ACHN (cell line): ENCODE measurements at places on chromosomes 4 and X.

GRCh38 chrX:133928365-133928764 lies 57.0 kb downstream of the GPC3 start:
- no peak for DNase-seq

- no peak for DNase-seq
Measured at GRCh38 chr4:154329939-154330338, 161.7 kb downstream of the DCHS2 start.

DNA sequence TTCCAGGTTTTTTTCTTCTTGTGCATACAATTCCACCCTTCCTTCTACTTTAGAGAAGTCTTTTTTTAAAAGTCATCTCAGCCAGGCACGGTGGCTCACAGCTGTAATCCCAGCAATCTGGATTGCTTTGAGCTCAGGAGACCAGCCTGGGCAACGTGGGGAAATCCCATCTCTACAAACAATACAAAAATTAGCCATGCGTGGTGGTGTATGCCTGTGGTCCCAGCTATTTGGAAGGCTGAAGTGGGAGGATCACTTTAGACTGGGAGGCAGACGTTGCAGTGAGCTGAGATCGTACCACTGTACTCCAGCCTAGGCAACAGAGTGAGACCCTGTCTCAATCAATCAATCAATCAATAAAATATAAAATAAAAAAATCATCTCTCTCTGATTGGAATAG lies 14.8 kb downstream of the ELOVL6 start:
- peak; percentile 59 for DNase-seq

GRCh38 chr4:28754376-28754775 lies 1893.7 kb downstream of the STIM2 start:
- no peak for DNase-seq

GRCh38 chrX:7926501-7926900 lies 712 bp downstream of the PNPLA4 start:
- DNase-seq: no peak

DNA sequence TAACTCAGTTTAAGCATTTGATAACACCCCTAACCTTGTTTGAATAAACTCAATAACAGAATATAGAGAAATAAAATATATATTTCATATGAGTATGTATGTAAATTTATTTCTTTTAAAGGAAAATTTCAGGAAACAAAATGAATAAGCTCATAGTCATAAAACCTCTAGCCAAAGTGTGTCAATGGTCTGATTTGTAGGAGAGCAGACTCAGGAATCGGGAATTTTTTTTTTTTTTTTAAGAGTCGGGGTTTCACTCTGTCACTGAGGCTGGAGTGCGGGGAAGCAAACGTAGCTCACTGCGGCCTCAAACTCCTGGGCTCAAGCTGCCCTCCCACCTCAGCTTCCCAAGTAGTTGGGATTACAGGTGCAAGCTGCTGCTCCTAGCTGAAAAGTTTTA lies 2.4 kb downstream of the PKD2 start:
- no peak for DNase-seq

- DNase-seq: no peak
Measured at GRCh38 chr4:124032035-124032434, 635.4 kb downstream of the SPRY1 start.

DNA sequence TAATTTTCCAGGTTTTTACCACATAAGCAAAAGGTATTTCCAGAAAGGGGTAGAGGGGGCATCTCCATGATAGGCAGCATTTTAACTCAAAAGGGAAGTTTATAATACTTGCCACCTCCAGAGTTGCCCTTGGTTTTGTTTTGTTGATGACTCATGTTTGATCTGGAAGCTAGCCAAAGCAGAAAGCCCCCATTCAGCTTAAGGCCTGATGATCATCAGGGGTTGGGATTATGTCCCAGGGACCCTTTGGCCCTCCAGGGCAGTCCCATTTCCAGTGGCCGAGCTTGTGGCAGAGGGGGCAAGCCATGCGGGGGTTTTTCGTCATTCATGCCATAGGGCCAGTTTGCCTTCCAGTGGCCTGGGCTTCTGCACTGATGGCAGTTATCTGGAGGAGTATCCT lies 143.0 kb upstream of the PLAC1 start:
- no peak for DNase-seq

DNA sequence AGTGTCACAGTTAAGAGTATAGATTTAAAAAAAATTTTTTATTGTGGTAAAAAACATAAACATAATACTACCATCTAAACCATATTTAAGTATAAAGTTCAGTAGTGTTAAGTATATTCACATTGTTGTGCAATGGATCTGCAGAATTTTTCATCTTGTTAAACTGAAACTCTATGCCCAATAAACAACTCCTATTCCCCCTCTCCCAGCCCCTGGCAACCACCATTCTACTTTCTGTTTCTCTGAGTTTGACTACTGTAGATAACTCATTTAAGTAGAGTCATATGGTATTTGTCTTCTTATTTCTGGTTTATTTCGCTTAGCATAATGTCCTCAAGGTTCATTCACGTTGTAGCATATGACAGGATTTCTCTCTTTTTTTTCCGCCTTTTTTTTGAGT lies 112.4 kb downstream of the PTTG2 start:
- no peak for DNase-seq

DNA sequence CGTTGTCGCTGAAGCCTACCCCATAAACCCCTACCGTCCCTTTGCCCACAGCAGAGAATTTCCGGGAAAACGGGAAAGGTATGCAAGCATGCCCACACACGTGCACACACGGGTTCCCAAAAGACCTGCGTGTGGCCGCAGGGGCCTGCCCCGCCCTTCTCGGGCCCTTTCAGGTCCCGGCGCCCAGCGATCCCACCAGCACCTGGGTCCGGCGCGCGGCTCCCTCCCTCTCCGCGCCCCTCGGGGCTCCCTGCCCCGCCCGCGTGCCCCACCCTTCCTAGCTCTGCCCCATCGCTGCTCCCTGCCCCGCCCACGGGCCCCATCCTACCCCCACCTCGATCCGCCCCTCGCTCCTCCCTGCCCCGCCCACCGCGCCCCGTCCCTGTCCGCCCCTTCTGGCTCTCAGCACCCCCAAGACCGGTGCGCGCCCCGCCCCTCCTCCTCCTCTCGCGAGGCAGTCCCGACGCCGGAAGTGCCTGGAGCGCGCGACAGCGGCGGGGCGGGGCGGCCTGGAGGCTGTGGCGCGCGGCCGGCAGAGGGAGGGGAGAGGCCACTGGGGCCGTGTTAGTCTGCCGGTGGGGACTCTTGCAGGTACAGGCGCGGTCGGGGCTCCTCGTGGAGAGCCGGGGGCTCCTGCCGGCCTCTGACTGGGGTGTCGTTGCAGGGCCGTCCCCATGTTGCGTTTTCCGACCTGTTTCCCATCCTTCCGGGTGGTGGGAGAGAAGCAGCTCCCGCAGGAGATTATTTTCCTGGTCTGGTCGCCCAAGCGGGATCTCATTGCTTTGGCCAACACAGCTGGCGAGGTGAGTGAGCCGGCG lies at the start of gene ANAPC4:
TSS of gene ANAPC4 (plus strand) at position 510 of the 818 bp plus-strand sequence. CDS start at position 675, 165 bp downstream.
- peak; percentile 92 for DNase-seq

- DNase-seq: no peak
Measured at GRCh38 chr4:108143515-108143914, 25.2 kb downstream of the LEF1 start.

- DNase-seq: no peak
Measured at GRCh38 chr4:8316911-8317351, 47.4 kb downstream of the HTRA3 start.
